ENCODE measurements at places on chromosomes 13 and 19. TPM values are rescaled to one million over a fixed set of nuclear protein-coding genes. Genes with fewer than 3 reads are reported as not detected.

The SIN3B gene
- total RNA-seq = 31.4 TPM

The ZFP14 gene
- 5.3 TPM for total RNA-seq

The NLRP5 gene
- total RNA-seq = not detected

The C5AR2 gene
- total RNA-seq = 0.25 TPM

The TRPC4 gene
- not detected for total RNA-seq

The UBXN6 gene
- 36.2 TPM for total RNA-seq
